Foreskin melanocyte (primary cell): ENCODE measurements at places on chromosomes 7 and 10.
A peak's percentile ranks its signal among the peaks of the same experiment; 100 is the strongest.

DNA sequence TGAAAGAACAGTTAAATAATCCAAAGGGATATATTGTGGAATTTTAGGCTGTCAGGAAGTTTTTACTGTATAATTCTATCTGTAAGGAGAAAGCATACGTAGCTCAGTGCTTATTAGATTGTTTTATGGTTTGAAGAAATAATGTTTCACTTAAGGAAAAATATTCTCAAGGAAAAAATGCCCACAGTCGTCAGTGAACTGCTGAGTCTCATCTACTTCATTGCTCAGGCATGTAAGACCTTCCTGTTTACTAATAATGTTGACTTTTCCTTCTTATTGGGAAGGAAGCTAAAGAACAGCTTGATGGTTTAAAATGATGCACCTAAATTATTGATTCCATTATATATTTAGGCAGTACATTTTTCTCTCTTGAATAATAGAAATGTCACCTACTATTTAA lies 304.2 kb downstream of the SDK1 start:
- DNase-seq = no peak

- peak; percentile 64 for DNase-seq
These were observed 100.8 kb downstream of the ARHGAP21 start for GRCh38 chr10:24622781-24623301.

DNA sequence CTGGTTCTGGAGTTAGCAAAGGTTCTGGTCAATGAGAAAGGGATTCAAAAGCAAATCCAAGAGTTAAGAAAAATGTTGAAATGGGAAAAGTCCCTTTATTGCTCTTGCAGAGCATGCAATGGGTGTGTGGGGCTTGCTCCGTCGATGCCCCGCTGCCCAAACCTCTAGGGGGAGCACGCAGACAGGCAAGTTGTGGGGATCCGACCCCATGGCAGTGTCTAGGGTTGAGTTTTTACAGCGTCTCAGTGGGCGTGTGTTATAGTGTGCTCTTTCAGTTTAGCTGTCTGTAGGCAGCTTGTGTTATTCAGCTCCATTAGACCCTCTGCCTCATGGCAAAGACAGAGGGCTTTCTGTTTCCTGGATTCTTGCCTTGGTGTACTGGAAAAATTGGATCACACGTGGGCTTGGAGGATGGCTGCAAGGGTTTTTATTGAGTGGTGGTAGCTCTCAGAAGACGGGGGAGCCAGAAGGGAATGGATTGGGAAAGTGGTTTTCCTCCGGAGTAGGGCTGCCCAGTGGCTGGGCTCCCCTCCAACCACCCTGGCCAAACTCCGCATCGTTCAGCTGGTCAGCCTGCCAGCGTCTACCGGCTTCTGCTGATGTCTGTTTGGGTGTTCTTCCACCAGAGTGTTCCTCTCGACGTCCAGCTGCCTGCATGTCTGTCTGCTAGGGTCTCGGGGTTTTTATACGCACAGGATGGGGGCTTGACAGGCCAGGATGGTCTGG lies 102.3 kb upstream of the PLXDC2 start:
- DNase-seq = peak; percentile 57

- DNase-seq = peak; percentile 29
These were observed 11.8 kb downstream of the NT5C3A start for GRCh38 chr7:33050535-33051318.

- no peak for DNase-seq
These were observed 669.4 kb downstream of the NRG3 start for GRCh38 chr10:82544377-82544776.

DNA sequence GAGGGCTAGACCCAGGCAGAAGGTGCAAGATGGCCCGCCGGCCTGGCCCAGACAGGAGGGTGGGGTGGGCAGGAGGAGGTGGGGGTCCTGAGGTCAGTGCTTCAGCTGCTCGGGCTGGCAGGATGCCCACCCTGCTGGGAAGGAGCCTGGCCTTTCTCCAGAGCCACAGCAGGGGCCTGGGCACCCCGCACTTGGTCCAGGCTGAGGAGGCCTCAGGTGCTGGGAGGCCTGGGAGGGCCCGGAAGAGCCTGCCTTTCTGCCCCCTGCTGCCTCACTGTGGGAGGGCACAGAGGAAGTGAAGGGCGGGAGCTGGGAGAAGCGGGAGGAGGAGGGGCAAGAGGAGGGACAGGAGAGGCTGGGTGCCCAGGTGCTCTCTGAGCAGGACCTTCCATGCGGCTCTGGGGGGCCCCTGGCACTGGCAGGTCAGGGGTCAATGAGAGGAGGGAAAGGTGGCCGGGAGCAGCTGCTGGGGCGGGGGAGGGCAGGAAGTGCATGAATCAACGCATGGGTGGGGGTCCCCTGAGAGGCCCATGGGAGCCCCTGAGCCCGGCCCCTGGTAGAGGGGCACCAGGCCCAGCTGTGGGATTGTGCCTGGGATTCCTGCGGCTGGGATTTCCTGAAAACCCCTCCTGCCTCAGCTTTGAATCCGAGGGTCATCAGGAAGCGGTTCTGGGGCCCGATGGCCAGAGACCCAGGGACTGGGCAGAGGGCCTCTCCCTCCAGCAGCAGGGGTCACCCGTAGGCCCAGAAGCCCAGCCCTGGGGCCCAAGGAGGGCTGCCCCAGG lies 49.9 kb downstream of the PWWP2B start:
- DNase-seq = peak; percentile 52

GRCh38 chr7:122515404-122515803 lies 183.5 kb downstream of the RNF133 start:
- DNase-seq = no peak

DNA sequence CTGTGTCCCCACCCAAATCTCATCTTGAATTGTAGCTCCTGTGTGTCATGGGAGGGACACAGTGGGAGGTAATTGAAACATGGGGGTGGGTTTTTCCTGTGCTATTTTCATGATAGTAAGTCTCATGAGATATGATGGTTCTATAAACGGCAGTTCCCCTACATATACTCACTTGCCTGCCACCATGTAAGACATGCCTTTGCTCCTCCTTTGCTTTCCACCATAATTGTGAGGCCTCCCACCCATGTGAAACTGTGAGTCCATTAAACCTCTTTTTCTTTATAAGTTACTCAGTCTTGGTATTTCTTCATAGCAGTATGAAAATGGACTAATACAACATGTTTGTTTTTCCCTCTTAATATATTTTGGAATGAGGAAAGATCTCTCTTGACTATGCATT lies 24.5 kb upstream of the TBXAS1 start:
- no peak for DNase-seq

GRCh38 chr7:149321978-149322541 lies 60.1 kb downstream of the ZNF783 start:
- no peak for DNase-seq

- no peak for DNase-seq
These were observed 10.3 kb downstream of the CNTNAP2 start for GRCh38 chr7:146126767-146127509.

DNA sequence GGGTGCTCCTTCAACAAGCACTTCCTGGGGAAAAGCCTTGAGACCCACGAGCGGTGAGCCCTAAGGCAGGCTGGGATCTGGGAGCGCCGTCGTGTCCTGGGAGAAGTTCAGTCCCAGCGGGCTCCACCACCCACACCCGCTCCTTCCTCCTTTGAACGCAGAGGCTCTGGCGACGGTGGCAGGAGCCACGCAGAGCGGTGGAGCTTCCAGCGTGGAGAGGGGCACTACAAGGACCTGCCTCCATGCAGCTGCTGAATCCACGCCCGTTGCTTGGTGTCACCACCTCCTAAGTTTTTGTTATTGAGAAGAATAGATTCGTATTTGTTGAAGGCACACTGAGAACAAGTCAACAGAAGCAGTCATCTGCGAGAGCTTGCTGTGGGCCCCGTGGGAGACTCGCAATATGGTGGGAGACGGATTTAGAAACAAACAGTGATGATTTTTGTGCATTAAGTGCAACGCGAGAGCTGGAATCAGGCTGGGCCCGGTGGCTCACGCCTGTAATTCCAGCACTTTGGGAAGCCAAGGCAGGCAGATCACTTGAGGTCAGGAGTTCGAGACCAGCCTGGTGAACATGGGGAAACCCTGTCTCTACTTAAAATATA lies 60.1 kb upstream of the SDK1 start:
- no peak for DNase-seq
